ENCODE measurements at places on chromosomes 16 and 17.

GRCh38 chr16:85350973-85351372 is 238.7 kb upstream of the CIBAR2 start:
- DNase-seq: peak; percentile 90

GRCh38 chr17:64250233-64250835 is 12.7 kb downstream of the TEX2 start:
- DNase-seq: no peak

GRCh38 chr16:74100395-74101326 is 196.0 kb upstream of the PSMD7 start:
- no peak for DNase-seq

DNA sequence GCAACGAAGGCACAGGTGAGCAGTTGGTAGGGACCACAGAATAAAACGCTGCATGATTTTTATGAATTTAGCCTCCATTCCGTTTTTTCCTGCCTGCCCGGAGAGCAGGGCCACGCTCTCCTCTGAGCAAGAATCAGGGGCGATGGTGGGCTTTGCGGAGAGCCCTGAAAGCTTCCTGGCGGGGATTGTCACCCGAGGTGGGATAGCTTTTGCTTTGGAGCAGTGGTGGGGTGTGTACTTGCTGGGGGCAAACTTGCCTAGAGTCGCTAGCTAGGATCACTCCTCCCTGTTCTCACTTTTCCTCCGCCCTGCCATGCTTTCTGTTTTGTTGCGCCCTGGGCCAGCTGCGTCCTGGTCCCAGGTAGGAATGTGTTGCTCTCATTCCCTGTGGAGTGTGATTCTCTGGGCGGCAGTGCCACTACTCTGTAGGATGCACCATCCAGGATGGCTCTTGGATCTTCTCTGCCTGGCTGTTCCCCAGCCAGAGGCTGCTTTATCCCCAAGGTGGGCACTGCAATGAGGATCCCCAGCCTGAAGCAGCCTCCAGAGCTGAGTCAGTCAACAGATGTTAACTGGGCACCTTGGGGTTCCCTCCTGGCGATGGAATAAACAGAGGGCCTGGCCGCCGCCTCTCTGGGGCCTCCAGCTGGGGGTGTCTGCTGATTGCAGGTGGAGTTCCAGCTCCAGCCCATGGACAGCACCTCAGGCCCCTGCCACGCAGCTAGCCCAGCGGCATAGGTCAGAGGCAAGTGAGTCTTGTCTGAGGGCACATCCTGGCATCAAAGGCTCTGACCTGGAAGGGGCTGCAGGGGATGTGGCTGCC is 360.9 kb upstream of the TNRC6C start:
- no peak for DNase-seq

DNA sequence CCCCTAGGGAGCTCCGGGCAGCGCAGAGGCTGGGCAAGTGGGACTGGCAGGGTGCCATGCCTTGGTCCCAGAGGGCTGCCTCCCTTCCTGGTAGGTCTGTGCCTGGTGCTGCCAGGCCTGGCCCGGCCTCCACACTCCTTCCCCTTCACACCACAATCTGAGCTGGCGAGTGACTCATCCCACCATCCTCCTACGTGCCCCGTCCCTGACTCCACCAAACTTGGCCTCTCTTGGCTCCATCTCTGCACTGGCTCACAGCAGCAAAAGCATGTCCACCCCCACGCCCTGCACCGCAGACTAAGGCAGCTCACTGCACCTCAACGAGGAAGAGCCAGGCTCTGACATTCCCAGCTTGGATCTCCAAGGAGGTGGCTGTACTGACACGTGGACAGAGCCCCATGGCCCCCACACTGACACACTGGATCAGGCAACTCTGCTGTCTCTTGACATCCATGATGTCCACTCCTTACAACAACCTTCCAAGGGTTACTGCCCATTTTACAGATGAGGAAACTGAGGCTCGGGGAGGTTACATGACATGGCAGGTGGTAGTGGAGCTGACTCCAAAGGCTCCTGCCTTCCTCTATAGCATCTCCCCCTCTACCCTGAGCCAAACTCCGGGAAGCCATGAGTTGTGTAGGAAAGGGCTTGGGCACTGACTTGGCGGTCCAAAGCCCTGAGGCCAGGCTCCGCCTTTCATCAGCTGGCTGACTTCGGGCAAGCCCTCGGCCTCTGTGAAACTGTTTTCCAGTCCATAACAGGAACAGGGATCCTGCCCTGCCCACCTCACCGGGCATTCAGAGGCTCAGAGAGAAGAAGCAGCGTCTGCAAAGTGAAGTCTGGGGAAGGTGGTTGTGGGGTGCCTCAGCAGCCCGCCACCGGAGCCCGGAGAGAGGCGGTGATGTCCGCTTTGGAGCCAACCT is 20.1 kb upstream of the KRT19 start:
- DNase-seq: peak; percentile 99

DNA sequence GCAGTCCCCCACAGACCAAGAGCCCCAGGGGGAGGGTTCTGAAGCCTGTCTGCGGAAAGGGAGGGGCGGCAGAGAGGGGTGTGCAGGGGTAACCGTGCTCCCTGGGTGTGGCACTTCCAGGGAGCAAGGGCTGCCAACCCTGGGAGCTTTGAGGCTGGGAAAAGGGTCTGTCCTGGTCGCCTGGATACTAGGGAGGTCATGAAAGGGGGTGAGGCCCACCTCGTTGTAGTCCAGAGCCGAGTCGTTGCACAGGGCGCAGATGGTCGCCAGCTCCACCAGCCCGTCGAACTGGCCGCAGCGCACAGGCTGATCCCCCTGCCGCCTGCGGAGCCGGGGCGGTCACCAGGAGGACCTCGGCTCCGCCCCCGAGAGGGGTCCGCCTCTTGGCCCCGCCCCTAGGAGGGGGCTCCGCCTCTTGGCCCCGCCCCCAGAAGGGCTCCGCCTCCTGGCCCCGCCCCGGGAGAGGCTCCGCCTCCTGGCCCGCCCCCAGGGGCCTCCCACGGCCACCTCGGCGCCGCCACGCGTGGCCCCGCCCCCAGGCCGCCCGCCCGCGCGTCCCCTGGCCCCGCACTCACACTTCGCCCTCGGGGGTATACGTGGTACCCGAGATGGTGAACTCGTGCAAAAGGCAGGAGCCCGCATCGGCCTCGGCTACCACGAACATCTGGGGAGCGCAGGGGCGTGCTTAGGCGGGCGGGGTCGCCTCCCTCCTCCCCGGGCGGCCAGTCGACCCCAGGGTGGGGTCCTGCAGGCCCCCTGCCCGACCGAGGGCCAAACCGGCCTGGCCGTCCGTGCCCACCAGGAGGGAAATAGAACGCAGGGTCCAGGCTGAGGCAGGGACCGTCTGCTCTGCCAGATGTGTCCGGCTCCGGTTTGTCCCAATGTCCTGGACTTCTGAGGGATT is 19.5 kb downstream of the ATP2A3 start:
- DNase-seq: no peak

GRCh38 chr16:85326794-85327181 is 214.5 kb upstream of the CIBAR2 start:
- no peak for DNase-seq

DNA sequence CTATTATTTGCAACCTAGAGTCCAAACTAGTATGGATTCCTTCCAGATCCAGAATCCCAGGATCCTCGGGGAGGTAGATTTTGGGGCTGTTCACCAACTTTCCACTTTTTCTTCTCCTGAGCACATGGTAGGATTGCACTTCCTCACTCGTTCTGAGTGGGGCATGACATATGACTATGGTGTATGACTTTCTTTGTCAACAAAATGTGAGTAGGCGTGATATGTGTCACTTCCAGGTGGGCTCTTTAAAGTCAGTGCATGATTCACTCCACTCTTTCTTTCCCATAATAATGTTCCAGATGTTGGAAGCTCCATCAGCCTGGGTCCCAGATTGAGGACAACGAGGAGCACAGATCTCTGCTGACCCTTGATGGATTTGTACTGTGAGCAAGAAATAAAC is 21.5 kb downstream of the IRX5 start:
- DNase-seq: no peak

DNA sequence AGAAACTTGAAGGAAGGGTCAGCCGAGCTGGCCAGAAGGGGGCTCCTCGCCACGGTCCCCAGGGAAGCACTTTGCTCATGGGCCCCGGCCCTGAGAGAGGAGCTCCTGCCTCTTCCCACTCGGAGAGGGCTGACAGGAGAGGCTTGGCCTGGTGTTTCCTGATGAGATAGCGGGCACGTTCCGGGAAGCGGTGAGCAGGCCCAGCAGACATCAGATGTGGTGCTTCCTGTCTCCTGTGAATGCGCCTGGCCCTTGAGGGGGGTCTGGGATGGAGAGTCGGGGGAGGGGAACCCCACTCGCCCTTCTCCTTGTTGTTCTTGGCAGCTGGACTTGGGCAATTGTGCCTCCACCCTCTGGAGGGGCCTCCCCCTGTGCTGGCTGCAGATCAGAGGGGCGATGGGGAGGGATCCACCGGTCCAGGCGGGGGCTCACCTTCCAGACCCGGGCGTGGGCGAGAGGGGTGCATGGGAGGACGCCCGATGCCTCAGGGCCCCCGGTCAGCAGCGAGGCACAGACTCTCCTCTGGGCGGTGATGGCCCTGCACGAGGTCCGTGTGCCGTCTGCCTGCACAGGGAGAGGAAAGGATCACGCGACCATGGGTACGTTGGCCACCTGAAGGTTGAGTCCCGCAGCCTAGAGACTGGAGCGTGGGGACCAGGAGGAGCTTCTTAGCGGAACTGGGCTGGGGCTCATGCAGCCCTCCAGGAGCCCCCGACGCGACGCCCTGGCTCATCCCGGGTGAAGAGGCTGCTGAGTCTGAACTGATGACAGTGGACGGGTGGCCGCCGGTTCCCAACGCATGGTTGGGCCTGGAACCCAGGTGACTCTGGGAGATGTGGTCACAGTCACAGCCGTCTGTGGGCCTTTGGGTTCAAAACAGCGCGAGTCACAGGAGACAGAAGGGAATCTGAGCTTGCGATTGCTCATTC is 25.4 kb downstream of the METRNL start:
- no peak for DNase-seq

- DNase-seq: no peak
Observed at GRCh38 chr16:24013054-24013636, 177.4 kb downstream of the PRKCB start.

DNA sequence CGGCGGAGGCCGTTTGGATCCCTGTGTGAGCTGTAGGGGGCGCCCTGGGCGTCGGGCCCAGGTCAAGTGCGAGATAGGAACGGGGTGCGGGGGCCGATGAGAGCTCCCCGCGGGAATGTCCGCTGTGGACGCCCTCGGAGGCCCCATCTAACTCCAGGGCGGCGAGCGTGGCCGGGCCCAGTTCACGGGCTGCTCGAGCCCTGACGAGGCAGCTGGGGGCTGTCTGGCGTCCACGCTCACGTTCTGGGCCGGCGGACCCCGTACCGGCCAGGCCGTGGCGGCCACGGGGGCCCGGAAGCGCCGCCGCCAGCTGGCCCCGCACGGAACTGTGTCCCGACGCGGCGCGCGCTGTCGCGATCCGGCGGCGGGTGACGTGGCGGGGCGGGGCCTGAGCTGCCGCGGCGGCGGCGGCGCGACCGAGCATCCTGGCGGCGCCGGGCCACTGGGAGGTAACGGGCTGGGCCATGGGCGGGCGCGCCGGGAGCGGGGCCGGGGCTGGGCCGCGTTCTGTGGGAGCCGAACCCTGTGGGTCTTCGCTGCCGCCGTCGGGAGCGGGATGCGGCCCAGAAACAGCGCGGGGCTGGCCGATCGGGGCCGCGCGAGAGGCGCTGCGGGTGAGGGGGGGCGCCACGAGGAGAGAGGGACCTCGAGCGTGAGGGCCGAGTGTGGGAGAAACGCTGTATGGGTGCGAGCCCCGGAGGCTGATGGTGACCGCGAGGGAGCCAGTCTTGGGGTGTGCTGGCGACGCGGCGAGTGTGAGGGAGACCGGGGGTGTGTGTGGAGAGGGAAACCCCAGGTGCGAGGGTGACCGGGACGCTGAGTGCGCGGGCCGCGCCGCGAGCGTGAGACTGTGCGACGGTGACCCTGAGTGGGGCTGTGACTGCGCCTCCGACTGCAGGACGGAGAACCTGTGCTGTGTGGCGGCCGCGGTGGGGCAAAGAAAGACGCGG is at the start of gene SLC7A6:
TSS of gene SLC7A6 (plus strand) at position 399 of the 950 bp plus-strand sequence. CDS start 10,201 bp downstream, outside the sequence.
- peak; percentile 44 for DNase-seq

- DNase-seq: no peak
Observed at GRCh38 chr16:23274968-23275367, 27.1 kb upstream of the SCNN1B start.

DNA sequence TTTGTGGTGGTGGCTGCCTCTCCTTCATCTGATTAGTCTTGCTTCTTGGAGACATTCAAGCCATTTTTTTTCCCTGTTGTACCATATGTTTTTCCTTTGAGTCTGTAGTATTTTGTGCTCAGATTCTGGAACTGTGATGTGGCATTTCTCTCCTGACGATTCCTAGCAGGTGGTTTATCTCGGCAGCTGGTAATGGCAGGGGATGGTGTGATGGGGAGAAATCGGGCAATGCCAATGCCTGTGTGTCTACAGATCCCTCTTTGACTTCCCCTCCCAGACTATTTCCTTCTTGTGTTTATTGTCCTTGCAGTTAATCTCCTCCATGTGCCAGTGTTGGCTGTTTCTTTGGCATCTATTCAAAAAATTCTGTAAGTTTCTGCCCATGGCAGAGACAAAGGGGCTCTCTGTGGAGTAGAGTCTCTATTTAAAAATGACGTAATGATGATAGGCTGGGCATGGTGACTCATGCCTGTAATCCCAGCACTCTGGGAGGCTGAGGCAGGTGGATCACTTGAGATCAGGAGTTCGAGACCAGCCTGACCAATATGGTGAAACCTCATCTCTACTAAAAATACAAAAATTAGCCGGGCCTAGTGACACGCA is 90.2 kb upstream of the ERCC4 start:
- DNase-seq: no peak

- DNase-seq: peak; percentile 100
Observed at GRCh38 chr16:86823888-86824671, 245.7 kb downstream of the FOXL1 start.

DNA sequence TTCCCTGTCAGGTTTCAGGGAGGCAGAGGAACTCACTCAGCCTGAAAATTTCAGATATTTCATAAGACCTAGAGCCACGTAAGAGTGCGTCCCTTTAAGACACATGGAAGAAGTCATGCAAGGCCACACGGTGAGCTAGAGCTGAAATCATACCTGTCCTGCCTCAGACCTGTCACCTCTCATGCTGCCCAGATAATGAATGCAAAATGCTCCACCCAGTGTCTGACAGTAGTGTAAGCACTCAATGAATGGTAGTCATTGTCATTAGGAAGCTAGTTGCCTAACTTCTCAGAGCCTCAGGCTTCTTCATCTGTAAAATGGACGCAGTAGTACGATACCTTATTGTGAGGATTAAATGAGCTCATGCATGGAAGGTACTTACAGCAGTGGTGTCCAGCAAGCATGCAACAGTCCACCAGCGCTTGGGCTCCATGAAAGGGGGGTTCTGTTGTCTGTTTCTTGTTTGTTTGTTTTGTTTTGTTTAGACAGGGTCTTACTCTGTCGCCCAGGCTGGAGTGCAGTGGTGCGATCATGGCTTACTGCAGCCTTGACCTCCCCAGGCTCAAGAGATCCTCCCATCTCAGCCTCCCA is 60.7 kb downstream of the WSB1 start:
- no peak for DNase-seq
